ENCODE measurements at places on chromosomes 6 and 20.

DNA sequence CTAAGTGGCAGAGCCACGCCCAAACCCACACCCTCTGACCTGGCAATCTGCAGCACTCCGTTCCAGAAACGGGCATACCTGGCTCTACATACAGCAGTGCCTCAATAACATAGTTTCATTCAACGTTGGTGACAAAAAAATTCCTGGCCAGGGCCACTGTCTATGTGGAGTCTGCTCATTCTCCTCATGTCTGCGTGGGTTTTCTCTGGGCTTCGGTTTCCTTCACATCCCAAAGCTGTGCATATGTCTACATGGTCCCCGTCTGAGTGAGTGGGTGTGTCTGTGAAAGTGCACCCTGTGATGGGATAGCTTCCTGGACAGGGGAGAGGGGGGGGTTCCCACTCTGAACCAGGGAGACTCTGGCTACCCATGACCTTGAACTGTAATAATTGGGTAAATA, 2.1 kb downstream of the KIAA0319 start:
- no peak for DNase-seq

DNA sequence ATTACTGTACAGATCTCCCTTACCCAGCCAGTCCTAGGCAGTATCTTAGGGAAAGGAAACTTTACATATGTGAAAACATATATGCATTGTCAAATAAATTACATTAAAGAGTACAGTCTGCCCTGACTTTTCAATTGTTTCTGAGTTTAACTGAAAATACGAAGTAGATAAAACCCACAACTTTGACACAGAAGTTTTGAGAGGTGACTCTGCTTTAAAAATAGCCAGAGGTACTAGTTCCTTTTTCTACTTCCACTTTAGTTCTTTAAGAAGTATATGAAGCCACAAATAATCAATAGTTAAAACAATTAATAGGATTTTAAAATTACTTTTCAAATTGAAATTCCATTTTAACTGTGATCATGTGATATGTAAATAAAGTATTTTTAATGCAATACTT, 62.9 kb downstream of the BMP5 start:
- DNase-seq = no peak

DNA sequence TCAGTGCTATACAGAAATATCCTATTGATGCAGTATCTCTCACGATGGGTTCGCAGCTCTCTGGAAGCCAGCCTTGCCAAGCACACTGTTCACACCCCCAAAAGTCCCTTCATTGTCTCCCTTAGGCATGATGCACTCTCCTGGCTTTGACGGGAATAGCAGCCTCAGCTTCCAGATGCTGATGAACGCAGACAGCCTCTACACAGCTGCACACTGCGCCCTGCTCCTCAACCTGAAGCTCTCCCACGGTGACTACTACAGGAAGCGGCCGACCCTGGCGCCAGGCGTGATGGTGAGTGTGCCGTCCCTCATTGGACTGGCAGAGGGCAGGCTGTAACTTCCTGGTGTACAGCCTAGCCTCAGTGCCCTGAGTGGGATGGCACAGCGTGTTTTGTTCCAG, 60.0 kb upstream of the PBOV1 start:
- no peak for DNase-seq

DNA sequence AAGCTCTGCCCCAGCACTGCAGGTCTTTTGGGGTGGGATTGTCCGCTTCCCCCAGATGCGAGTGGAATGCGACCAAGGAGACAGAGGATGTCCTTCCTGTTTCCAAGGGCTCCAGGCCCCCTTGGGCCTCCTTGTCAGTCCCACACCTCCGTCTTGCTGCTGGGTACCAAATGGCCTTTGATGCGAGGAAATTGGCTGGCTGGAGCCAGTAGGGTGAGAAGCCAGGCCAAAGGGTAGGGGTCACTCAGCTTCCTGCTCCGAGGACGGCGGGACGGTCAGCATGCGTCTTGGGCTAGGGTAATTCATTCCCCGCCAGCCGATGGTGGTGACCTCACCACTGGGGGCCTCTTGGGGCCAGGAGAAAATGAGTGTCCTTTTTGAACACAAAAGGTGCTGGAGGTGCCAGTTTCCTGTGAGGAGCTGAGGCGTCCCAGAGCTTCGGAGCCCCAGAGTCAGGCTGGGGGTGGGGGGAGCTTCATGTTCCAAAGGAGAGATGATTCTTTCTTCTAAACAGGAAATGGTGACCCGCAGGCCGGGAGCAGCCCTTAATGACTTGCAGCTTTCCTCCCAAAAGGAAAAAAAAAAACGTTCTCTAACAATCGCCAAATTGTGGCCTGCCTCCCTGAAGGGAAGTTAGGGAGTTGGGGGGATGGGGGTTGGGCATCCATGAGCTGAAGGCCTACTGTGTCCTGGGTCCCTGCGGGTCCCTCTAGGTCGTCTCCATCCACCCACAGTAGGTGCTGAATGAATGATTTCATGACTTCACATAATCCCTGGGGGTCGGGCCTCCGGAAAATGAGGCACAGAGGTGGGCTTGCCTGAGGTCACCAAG, 6.7 kb downstream of the SNAI1 start:
- peak; percentile 88 for DNase-seq

DNA sequence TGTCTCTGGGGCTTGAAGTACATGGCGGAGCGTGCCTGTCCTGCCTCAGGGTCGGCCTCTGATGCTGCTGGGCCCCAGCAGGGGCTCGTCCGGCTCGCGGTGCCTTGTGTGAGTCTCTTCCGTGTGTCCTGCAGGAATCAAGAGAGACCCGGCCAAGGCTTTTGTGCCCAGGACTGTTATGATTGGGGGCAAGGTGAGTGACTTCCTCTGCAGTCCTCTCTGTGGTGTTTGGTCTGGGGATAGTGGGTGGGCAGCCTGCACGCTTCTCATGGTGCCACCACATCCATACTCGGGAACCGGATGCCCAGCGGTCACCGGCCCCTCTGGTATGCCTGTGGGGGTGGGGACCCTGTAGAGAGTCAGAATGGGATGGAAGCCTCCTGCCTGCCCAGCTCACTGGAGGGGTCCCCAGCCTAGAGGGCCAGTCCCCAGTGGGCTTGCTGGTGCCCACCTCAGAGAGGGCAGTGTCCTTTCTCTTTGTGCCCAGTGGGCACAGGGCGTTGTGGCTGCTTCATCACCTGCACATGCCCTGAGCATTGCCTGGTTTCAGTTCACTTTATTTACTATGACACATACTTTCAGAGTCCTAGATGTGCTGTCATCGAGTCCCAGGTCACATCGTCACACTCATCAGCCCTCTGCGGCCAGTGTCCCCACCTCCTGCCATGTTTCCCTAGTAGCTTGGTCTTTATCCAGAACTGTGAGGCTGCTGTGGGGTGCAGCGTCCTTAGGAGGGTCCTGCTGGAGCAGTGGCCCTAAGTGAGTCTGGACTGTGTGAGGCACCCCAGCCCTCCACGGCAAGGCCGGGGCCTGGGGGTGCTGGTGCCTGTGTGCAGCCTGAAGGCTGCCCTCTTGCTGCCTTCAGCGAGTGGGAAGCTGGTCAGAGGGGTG, 40.7 kb downstream of the PYGB start:
- no peak for DNase-seq

DNA sequence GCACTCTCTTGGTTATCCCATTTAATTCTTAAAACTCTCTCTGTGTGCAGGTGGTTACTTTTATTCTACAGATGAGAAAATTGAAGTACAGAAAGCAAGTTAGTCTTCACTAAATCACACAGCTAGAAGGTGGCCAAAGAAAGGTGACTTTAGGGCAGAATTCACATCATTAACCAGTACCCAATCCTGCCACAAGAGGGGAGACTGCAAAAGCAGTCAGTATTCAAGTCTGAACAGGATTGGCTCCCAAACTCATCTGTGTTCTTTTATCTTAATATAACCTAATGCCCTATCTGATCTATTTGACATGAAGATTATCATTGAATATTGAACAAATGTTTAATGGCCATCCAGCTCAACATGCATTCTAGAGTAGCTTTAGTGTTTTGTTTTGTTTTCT, 225.3 kb upstream of the FAM83B start:
- no peak for DNase-seq

DNA sequence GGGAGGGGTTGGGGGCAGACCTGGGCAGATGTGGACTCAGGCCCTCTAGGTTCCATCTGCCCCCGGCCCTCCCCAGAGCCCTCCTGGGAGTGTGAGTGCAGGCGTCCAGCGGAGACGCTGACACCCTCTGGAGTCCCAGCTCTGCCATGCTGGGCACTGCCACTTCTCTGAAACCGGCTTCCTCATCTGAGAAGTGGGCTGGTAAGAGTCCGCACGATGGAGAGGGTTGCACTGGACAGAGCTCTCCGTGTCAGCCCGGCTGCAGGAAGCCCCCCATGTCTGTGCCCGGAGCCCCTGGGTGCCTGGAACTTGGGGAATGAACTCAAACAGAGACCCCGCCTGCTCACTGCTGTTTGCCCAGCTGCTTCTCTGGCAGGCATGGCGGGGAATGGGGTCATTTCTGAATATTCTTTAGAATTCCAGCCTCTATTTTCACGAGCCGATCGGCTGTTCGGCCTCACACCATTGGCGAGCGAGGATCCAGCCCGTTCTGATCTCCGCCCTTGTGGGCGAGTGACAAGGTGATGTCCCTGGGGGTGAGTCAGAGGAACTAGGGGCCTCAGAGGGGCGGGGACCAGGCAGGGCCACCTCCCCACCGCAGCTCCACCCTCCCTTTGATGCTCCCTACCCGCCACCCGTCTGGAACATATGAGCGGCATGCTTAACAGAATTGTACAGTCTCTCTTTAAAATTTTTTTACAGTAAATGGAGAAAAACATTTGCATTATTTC, 47.8 kb upstream of the GATA5 start:
- DNase-seq = peak; percentile 31
